Fibroblast of skin of left biceps (primary cell): ENCODE measurements at places on chromosomes 1 and 21.
A peak's percentile ranks its signal among the peaks of the same experiment; 100 is the strongest.

DNA sequence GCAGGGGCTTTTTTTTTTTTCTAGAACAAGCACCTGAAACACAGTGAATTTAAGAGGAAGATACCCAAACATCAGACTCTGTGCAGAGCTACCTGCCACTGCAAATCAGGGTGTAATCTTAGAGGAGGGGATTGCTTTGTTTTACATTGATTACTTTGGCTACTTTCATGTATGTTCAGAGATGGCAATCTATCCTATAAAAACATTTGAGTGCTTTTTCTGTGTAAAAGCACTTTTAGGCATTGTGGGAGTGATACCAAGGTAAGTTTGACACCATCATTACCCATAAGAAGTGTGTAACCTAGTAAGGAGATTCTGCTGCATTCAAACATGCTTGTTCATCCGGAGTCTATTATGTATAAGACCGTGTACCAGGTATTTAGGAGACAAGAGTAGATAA lies 50.1 kb downstream of the ZFYVE9 start:
- DNase-seq: no peak

DNA sequence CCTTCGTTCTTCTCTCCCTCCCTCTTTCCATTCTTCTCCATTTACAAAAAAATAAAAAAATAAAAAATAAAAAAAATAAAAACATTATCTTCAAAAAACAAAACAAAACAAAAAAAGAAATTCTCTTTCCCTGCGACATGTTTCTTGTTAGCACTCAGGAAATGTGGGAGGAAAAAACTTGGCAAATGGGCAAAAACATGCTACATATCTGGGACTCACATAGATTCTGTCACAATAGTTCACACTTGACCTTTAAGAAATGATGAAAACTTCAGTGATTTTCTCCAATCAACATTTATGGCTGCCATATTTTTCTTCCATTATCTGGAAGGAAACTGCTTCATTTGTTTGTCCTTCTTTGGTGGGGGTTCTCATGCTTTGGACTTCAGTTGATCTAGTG lies 109.3 kb downstream of the PRKAB2 start:
- no peak for DNase-seq

- DNase-seq: peak; percentile 2
Observed at GRCh38 chr1:7616076-7616832, 154.8 kb upstream of the VAMP3 start.

DNA sequence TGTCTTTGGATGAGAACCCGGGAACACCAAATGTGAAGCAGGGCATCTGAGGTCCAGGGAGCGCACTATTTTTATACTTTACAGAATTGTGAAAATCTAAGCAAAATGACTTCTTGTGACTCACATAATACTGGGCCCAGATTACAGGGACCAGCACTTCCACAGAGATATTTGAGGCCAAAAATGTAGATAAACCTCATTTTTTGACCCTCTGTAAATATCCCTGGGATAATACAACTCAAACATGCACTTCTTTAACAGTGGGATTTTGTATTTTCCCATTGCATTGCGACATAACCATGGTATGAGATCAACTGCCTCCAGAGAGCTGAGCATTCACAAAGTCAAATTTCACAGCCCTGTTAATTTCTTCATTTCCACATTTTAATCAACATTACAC lies 289.4 kb upstream of the ADGRL4 start:
- DNase-seq: no peak

DNA sequence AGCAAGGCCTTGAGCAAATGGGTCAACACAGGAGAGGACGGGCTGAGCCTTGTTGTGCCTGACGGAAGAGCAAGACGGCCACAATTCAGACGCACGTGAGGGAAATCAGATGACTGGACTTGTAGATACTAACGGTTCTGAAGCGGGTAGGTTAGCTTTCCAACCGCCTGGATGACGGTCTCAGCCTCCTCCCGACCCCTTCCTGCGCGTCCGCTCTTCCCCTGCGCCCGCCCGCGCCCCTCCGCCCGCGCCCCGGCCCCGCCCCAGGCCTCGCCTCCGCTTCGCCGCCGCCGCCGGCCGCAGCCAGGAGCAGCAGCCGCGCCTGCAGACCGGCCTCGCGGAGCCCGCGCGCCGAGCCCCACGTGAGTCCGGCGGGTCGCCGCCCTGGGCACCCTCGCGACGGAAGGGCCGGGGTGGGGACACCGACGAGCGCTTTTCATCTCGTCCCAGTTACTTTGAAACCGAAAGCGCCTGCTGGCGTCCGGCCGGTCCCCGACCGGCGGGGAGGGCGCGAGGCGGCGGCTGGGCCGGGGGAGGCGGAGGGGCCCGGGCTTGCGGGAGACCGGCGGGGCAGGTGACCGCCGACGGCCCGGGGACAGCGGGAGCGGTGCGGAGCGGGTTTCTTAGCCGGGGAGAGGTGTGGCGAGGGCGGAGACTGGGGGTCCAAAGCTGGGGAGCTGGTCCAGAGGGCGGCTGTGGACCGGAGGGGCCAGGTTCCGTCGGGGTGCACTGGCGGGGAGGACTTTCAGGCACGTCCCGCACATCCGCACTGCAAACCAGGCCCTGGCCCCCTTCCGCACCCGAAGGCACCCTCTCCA lies at the start of gene TRAF5:
Gene TRAF5, plus strand, starts transcription at position 306 of the 818 bp plus-strand sequence. CDS start 26,407 bp downstream, outside the sequence.
- DNase-seq: no peak

DNA sequence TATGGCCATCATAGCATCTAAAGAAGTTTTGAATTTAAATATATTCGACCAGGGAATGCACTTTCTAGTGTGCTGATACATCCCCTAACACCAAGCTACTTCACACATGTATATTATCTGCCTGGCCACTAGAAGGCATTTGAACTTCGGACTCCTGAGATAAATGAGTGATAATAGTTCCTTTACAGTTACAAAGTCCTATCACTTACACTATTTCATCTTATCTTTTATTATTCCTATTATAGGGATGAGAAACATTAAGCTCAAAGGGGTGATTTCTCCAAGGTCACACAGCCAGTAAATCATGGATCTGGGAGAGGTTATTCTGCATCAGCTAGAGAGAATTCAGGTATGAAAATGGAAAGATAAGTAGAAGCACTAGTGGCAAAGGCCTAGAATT lies 40.3 kb downstream of the GPATCH2 start:
- no peak for DNase-seq

GRCh38 chr1:156113282-156113950 lies 1.1 kb upstream of the LMNA start:
- DNase-seq: no peak

DNA sequence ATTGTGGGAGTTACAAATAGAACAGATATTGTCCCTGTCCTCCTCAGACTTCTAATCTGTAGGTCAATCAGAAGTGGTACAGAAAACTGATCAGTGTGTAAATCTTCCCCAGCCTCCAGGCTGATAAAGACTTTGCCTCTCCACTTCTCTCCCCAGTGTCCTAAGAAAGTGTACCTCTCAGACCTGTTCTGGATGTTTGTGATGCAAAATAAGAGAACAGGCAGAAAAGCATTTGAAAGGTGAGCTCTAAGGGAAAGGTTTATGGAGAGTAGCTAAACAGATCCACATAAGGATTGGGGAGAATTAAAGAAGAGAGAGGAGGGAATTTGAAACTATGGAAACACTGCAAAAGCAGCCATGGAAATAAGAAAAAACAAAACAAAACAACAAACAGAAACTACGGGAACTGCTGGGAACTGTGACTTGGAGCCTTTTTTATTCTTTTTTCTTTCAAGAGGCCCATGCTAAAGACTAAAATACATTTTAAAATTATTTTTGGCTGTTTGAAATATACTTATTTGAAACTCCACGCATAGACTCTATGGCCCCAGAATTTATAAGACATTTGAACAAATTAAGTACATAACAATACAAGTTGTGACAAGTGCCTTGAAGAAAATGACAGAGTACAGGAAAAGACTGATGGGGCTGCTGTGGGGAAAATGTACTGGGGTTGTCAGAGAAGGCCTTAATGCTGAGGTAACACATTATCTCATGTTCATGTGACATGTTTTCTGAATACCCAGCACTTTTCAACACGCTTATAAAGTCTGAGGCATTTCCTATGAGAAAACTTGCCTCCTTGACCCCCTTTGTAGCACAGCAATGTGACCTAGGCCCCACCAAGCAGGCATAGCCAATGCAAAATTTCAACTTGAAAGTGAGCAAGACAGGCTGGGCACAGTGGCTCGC lies 51.2 kb downstream of the TRAF5 start:
- no peak for DNase-seq

DNA sequence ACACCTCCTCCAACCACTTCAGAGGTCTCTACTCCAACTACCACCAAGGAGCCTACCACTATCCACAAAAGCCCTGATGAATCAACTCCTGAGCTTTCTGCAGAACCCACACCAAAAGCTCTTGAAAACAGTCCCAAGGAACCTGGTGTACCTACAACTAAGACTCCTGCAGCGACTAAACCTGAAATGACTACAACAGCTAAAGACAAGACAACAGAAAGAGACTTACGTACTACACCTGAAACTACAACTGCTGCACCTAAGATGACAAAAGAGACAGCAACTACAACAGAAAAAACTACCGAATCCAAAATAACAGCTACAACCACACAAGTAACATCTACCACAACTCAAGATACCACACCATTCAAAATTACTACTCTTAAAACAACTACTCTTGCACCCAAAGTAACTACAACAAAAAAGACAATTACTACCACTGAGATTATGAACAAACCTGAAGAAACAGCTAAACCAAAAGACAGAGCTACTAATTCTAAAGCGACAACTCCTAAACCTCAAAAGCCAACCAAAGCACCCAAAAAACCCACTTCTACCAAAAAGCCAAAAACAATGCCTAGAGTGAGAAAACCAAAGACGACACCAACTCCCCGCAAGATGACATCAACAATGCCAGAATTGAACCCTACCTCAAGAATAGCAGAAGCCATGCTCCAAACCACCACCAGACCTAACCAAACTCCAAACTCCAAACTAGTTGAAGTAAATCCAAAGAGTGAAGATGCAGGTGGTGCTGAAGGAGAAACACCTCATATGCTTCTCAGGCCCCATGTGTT lies 66.6 kb downstream of the TPR start:
- no peak for DNase-seq

DNA sequence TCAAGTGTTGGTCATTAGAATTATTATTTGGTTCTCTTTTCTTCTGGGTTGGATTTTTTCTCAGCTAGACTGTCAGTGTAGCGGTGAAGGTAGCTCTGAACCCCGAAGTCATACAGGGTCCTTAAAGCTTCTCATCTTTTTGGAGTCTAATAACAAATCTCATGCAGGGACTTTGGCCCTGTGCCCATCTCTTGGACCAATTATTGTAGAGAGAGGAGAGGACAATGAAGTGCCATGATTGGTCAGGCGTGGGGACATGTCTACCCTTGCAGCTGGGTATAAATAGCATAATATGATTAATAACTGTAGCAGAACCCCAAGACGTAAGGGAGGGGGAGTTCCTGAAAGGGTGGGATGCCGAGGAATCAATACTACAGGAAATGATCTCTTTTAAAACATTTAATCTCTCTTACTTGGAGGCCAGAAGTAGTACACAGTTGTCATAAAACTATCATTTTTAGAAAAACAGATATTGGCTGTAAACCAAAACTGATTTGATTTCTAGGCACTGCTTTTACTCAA lies 8.8 kb downstream of the MAGI3 start:
- DNase-seq: no peak

GRCh38 chr1:193216920-193217319 lies 30.5 kb upstream of the B3GALT2 start:
- DNase-seq: no peak

DNA sequence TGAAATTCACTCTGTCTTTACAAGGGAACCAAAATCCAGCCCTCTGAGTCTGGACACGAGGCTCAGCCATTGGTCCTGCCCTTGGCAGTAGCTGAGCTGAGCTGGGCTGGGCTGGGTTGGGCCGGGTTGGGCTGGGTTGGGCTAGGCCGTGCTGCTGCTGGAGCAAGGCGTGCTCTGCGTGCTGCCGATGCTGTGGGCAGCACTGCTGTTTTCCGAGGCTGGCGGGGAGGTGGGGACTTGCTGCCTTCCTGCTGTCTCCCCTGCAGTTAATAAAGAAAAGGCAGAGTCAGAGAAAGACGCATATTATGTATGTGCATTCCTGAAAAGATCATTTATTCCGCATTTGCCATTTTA lies 182.9 kb downstream of the CDC7 start:
- no peak for DNase-seq

GRCh38 chr1:59718989-59719360 lies 95.8 kb upstream of the HOOK1 start:
- no peak for DNase-seq

DNA sequence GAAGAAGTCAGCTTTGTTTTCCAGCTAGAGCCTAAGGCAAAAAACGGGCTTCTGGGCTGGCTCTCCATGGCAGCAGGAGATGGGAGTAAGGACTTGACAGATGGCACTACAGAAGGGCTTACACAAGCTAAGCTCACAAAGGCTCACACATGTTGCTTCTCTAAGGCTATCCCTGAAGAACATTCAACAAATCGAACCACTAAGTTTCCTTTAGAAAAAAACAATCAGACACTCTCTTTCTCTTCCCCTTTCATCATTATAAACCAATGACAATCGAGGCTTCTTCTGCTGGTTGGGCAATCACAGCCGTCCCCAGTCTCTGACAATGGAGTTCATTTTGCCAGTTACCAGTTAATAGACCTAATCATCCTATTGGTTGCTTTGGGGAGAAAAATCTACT lies 40.5 kb downstream of the TRIT1 start:
- DNase-seq: no peak

DNA sequence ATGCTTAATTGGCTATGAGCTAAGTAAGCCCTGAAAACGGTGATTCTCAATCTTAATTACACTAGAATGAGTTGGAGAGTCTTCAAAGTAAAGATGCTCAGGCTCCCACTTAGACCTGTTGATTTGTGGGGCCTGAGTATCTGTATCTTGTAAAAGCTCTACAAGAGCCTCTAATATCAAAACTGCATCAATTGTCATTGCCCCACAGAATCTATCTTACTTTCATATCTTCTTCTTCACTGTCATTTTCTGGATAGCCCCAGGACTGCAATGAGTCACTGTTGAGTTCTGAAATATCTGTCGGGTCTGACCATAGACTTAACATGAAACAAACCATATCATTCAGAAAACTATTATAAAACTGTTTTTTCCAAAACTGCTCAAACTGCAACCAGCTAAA lies 102.8 kb upstream of the SERTAD4 start:
- DNase-seq: no peak

- DNase-seq: no peak
Observed at GRCh38 chr1:195026792-195027191, 1581.4 kb downstream of the KCNT2 start.

DNA sequence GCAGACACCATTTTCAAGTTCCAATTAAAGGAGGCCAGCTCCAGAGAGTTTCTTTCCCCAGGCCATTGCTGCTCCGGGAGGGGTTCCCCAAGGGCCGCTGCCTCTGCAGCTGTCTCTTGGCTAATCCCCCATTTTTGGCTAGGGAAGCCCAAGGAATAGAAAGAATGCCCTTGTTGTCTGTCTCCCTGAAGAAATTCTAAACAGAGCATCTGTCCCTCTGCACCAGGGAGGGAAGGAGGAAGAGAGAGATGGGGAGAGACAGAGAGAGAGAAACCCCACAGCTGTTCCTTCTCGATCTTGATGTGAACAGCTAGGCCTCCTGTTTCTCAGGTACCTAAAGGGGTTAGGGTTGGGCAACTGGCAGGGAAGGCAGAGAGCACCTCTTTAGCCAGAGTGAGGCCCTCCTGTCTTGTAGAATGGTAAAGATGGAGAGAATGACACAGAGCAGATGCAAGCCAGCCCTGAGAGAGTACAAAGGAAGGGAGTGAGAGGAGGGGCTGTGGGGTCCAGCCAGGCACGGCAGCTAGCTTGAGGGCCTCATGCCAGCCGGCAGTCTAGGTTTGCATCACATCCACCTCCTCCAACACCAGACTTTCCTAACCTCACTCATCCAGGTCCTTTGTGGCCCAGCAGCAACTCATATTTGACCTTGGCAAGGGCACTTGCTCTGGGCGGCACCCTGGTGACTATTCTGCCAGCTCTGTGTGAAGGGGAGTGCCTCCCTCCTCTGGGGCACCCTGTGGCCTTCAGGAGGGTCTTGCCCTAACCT lies 13.1 kb downstream of the OPTC start:
- DNase-seq: no peak
